ENCODE measurements at places on chromosomes 3 and 15. TPM values are rescaled to one million over a fixed set of nuclear protein-coding genes. Genes with fewer than 3 reads are reported as not detected.

The PLCB2 gene
- total RNA-seq, result 1.2 TPM

The WNT7A gene
- not detected for total RNA-seq

The PYGO1 gene
- total RNA-seq, result 4.3 TPM

The IL5RA gene
- not detected for total RNA-seq

The KIF7 gene
- 4.7 TPM for total RNA-seq

- H3K27me3 ChIP-seq, result no peaks in the 10 kb centered on the region
- no peak overlapping the region for H3K27ac ChIP-seq
- H3K4me3 ChIP-seq, result no peak overlapping the region
- no peak for DNase-seq
These were observed 129.9 kb downstream of the RORA start for GRCh38 chr15:61099020-61099810.

DNA sequence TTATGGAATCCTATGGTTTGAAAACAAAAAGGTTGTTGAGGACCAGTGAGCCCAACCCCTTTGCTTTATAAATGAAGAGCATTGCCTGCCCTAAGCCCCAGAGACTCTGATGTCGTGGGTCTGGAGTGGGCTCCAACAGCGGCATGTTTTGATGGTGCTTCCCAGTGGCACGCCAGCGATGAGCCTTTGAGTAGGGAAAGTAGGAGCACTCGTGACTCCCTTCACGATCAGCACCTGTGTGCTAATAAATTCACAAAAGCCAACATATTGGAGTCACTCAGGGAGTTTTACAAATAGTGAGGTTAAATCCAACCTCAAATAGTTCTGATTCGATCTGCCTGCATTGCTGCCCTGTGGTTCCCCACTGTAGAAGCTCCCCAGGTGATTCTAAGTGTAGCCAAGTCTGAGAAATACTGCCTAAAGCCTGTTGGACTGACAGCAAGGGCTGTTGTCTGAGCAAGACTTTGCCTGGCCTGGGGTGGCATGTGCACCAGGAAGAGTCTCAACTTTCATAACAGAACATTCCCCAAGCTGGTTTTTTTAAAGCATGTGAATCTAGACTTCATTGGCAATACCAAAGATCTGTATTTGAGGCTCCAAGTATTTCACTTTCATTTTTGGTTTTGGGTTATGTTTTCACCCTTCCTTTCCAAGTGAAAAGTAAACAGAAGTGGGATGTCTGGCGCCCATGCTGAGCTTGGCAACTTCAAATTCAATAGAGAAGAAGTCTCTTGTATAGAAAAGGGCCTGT, 9.9 kb downstream of the CCR5 start:
- no peaks in the 10 kb centered on the region for H3K36me3 ChIP-seq
- no peak overlapping the region for H3K4me3 ChIP-seq
- H3K4me1 ChIP-seq, result no peaks in the 10 kb centered on the region

- no peak for DNase-seq
- H3K4me1 ChIP-seq, result peaks cover 19% of the 10 kb centered on the region
- no peaks in the 10 kb centered on the region for H3K36me3 ChIP-seq
- H3K27ac ChIP-seq, result no peak overlapping the region
These were observed 17.8 kb upstream of the SEC62 start for GRCh38 chr3:169948559-169949448.

- no peak overlapping the region for H3K4me3 ChIP-seq
- DNase-seq, result no peak
- no peak overlapping the region for H3K27ac ChIP-seq
- H3K4me1 ChIP-seq, result peaks cover 20% of the 10 kb centered on the region
- no peaks in the 10 kb centered on the region for H3K27me3 ChIP-seq
These were observed 83.5 kb downstream of the AQP9 start for GRCh38 chr15:58221591-58222241.

DNA sequence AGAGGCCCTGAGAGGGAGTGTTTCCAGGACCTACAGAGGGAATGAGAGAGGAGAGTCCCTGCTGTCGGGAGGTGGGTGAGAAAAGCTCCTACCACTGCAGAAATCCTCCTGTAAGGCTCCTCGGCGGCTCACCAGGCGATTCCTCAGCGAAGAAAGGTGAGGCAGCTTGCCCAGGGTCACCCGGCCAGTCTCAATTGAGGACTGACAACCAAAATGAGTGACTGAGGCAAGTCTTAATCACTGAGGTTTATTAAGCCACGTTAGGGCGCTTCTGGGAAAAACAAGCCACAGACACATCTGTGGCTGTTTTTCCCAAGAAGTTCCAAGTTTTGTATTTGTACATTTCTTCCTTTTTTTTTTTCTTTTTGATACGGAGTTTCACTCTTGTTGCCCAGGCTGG, 48.5 kb downstream of the ZDHHC19 start:
- H3K27me3 ChIP-seq, result no peaks in the 10 kb centered on the region
- H3K27ac ChIP-seq, result no peak overlapping the region
- DNase-seq, result no peak
- no peak overlapping the region for H3K4me3 ChIP-seq

GRCh38 chr3:71376911-71377310, 206.6 kb downstream of the FOXP1 start:
- no peaks in the 10 kb centered on the region for H3K27me3 ChIP-seq
- no peak overlapping the region for H3K4me3 ChIP-seq
- no peaks in the 10 kb centered on the region for H3K36me3 ChIP-seq
- H3K4me1 ChIP-seq, result peaks cover 22% of the 10 kb centered on the region
- no peak for DNase-seq

DNA sequence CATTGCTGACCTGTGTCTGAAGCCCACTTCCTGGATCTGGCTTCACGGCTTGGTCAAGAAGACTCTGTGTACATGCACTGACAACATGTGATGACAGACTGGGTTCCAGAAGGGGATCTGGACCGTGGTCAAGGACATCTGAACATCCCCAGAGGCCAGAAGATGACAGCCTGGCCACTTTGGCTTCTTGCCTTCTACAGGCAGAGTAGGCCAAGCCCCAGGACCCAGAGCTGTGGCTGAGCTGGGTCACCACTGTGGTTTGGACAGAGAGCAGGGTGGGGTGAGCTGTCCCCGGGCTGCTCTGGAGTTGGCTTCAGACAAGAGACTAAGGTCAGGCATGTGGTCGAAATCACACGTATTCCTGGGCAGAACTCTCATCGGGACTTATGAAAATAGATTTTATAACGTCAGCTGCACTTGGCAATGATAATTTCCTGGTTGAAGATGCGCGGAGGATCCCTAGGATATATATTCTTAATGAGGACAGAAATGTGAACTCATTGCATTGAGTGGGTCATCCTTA, 114.1 kb upstream of the FRMD4B start:
- H3K27me3 ChIP-seq, result no peaks in the 10 kb centered on the region
- H3K27ac ChIP-seq, result peak overlapping the region; percentile 38
- no peaks in the 10 kb centered on the region for H3K36me3 ChIP-seq
- peak; percentile 27 for DNase-seq

- peaks cover 2% of the 10 kb centered on the region for H3K4me1 ChIP-seq
- peaks cover 5% of the 10 kb centered on the region for H3K27me3 ChIP-seq
These were observed 81.4 kb upstream of the HES1 start for GRCh38 chr3:194054540-194054939.

GRCh38 chr3:17505856-17506255, 236.6 kb downstream of the TBC1D5 start:
- H3K27ac ChIP-seq, result no peak overlapping the region
- no peaks in the 10 kb centered on the region for H3K4me1 ChIP-seq
- no peak overlapping the region for H3K4me3 ChIP-seq
- H3K36me3 ChIP-seq, result no peaks in the 10 kb centered on the region
- no peaks in the 10 kb centered on the region for H3K27me3 ChIP-seq

DNA sequence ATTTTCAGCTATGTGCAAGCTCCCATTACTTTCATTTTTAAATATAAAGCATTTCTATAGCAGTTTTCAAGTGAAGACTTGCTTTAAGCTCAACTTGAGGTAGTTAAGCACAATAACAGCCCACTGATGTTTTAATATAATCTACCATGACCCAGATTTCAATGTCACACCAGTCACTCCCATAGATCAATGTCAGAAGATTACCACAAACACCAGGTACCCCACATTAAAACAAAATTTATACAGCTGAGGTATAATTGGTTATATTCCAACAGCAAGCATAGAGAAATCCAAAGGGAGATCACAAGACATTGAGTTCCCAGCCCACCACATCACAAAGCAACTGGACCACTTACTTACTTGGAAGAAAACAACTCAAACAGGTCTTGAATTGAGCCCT, 22.8 kb downstream of the GTPBP8 start:
- no peak overlapping the region for H3K27ac ChIP-seq
- no peak overlapping the region for H3K4me3 ChIP-seq
- peaks cover 81% of the 10 kb centered on the region for H3K36me3 ChIP-seq
- no peak for DNase-seq

DNA sequence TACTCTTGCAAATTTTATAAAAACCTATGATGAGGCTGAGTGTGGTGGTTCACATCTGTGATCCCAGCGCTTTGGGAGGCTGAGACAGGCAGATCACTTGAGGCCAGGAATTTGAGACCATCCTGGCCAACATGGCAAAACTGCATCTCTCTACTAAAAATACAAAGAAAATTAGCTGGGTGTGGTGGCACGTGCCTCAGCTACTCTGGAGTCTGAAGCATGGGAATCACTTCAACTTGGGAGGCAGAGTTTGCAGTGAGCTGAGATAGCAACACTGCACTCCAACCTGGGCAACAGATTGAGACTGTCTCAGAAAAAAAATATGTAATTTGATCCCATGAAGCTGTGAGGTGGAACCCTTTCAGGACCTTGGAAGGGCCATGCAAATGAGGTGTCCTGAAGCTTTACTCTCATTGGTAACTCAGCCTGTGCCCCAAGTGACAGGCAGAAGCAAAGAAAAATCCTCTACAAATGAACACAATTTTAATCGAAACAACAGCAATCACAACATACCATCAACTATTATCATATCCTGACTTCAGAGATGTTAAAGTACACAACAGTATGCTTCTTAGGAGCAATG, 84.6 kb upstream of the CDV3 start:
- H3K27me3 ChIP-seq, result no peaks in the 10 kb centered on the region

DNA sequence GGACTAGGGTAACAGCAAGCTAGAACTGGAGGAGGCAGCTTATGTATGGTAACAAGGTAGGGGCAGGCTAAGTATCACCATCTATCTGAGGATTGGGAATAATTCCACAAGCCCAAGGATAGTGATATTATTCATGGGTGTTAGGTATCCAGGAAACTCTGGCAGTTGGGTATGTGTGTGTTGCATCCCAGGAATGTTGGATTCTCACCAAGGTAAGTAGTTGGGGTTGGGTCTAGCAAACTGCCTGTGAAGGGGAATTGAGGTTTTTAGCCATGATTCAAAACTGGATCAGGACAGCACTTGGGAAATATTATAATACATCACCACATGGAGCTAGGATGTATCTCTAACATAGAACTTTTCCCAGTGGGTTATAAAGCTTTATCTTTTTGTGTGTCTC, 626.4 kb upstream of the GOLIM4 start:
- DNase-seq, result no peak
- H3K36me3 ChIP-seq, result no peaks in the 10 kb centered on the region
- no peaks in the 10 kb centered on the region for H3K4me1 ChIP-seq
- H3K27me3 ChIP-seq, result no peaks in the 10 kb centered on the region
- no peak overlapping the region for H3K27ac ChIP-seq

- no peak overlapping the region for H3K4me3 ChIP-seq
- no peak for DNase-seq
- no peaks in the 10 kb centered on the region for H3K27me3 ChIP-seq
These were observed 68.8 kb upstream of the IL12A start for GRCh38 chr3:159919873-159920272.

- H3K36me3 ChIP-seq, result no peaks in the 10 kb centered on the region
- no peak overlapping the region for H3K27ac ChIP-seq
- no peak for DNase-seq
- no peaks in the 10 kb centered on the region for H3K27me3 ChIP-seq
These were observed 495.1 kb upstream of the SGO1 start for GRCh38 chr3:20680990-20681628.

DNA sequence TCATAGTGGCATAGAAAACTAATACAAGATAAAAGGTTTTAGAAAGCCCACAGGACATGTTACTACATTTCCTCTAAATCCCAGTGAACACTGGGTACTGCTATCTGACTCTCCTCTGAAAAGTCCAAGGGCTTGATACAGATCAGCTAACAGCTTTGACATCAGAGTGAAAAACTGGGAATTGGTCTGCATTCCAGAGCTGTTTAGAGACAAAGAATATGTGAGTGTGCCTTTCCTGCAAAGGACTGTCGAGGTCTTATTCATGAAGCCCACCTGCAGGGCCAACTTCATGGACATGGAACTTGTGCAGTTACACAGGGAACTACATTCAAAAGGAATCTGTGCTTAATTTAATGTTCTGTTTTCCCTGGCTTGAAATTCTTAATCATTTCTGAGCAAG, 5.2 kb upstream of the TMCO5A start:
- no peaks in the 10 kb centered on the region for H3K4me1 ChIP-seq
- no peak for DNase-seq
- no peak overlapping the region for H3K27ac ChIP-seq
- no peak overlapping the region for H3K4me3 ChIP-seq

DNA sequence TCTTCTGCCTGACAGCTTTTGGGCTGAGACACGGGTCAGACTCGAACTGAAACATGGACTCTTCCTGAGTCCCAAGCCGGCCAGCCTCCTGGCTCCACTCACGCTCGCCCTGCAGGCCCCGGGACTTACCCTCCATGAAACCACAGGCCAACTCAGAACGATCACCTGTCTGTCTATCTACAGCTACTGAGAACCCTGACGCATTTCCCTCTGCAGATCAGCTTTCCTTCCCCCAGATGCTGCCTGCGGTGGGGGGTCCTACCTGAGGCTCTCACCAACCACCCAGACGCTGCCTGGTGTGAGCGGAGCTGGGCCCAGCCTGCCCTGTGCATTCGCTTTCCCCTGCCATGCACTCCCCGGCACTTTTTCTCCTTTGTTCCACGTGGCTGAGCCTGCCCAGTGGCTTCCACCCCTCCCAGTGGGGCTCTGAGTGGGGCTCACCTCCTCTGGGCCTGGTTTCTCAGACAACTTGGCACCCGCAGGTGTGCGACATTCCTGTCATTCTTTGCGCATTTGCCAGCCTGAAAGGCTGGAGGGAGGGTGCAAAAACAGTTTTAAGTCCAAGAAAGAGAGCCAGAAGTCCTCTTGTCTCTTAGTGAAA, 60.2 kb downstream of the PLXNA1 start:
- H3K27me3 ChIP-seq, result no peaks in the 10 kb centered on the region
- H3K27ac ChIP-seq, result no peak overlapping the region
- H3K4me1 ChIP-seq, result peaks cover 3% of the 10 kb centered on the region
- DNase-seq, result no peak

GRCh38 chr3:192022412-192022811, 561.4 kb downstream of the PYDC2 start:
- no peaks in the 10 kb centered on the region for H3K36me3 ChIP-seq
- H3K4me1 ChIP-seq, result no peaks in the 10 kb centered on the region
- no peak overlapping the region for H3K27ac ChIP-seq
- no peak for DNase-seq
- no peaks in the 10 kb centered on the region for H3K27me3 ChIP-seq

DNA sequence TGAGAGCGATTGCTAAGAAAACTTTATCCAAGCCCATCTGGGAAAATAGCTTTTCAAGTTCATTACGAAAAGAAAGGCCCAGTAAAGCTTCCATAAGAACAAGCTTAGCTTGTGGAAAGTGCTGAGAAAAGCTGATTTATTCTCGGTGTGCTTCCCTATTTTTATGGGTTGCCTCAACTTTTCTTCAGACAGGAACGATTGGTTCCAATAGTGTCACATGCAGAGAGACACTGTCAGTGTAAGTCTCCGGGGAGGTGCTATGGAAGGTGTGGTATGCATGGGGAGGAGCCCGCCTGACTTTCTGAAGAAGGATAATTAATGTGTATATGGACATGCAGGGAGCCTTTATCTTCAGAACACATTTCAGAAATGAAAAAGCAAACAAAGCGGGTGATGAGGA, 177.2 kb downstream of the SSR3 start:
- no peak for DNase-seq
- no peak overlapping the region for H3K27ac ChIP-seq
- H3K27me3 ChIP-seq, result no peaks in the 10 kb centered on the region
- H3K36me3 ChIP-seq, result no peaks in the 10 kb centered on the region
- H3K4me1 ChIP-seq, result peaks cover 15% of the 10 kb centered on the region
- no peak overlapping the region for H3K4me3 ChIP-seq

All from heart right ventricle (tissue), 16 donors.